Hair follicle dermal papilla cell (primary cell): ENCODE measurements at places on chromosomes 16 and 17. TPM values are rescaled to one million over a fixed set of nuclear protein-coding genes. Genes with fewer than 3 reads are reported as not detected.

Gene SLC35G6
- total RNA-seq: not detected in 2 replicates

Gene NOD2
- total RNA-seq: 0.73 and 1.5 TPM in 2 replicates

Gene CD300E
- total RNA-seq: not detected in 2 replicates

Gene TP53TG3F
- 0.24 TPM in 1 of 2 replicates, not detected in the other for total RNA-seq

Gene GRAP
- total RNA-seq: 0.32 TPM in 1 of 2 replicates, not detected in the other

Gene PLXDC1
- 15.2 and 33.3 TPM in 2 replicates for total RNA-seq

Gene VMP1
- total RNA-seq: 230 and 238 TPM in 2 replicates

Gene KRTAP9-8
- total RNA-seq: not detected in 2 replicates

Gene PTX4
- total RNA-seq: 0.12 and 0.16 TPM in 2 replicates

Gene CCL17
- total RNA-seq: not detected in 2 replicates

Gene SKAP1
- total RNA-seq: not detected in 2 replicates

Gene SLC16A6
- total RNA-seq: 0.61 and 3.4 TPM in 2 replicates

Gene ZNF205
- 19.8 and 21.1 TPM in 2 replicates for total RNA-seq
